Stimulated activated CD8-positive, alpha-beta memory T cell treated with anti-CD3 and anti-CD28 coated beads, Interleukin-4, amount 100 ng/mL, for 1 hour (primary cell): ENCODE measurements at places on chromosomes 5 and 9.

- DNase-seq: no peak
Measured at GRCh38 chr5:131005963-131006684, 158.9 kb downstream of the HINT1 start.

DNA sequence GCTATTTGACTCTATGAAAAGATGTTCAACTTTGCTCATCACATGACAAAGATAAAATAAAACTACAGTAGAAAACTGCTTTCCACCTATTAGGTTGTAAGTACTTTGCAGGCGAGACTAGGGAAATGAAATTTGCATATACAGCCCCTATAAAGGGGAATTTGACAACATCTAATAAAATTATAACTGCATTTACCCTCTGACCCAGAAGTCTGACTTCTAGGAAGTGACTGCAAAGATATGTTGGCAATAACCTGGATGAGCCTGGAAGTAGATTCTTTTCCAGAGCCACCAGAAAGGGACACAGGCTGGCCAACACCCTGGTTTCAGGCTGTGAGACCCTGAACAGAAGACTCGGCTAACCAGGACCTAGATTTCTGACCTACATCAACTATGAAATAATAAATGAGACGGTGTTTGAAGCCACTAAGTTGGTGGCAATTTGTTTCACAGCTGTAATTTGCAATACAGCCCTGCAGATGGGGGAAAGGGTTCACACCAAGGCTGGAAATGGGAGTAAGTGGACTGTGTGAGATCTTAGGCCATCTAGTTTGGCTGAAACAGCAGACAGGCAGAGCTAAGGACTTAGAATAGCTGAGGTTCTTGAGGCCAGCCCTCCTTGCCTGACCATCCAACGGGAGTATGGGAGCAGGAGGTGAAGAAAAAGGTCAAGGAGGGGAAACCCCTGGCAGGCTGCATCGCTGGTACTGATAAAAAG is 106.6 kb downstream of the SIL1 start:
- DNase-seq: no peak

- DNase-seq: no peak
Measured at GRCh38 chr5:150619359-150620230, 20.9 kb upstream of the SYNPO start.

GRCh38 chr9:137021979-137022661 is 5.9 kb downstream of the ABCA2 start:
- DNase-seq: peak; percentile 48

GRCh38 chr5:9112520-9113291 is 433.2 kb downstream of the SEMA5A start:
- no peak for DNase-seq

GRCh38 chr9:130292106-130292505 is 26.5 kb downstream of the HMCN2 start:
- DNase-seq: no peak

DNA sequence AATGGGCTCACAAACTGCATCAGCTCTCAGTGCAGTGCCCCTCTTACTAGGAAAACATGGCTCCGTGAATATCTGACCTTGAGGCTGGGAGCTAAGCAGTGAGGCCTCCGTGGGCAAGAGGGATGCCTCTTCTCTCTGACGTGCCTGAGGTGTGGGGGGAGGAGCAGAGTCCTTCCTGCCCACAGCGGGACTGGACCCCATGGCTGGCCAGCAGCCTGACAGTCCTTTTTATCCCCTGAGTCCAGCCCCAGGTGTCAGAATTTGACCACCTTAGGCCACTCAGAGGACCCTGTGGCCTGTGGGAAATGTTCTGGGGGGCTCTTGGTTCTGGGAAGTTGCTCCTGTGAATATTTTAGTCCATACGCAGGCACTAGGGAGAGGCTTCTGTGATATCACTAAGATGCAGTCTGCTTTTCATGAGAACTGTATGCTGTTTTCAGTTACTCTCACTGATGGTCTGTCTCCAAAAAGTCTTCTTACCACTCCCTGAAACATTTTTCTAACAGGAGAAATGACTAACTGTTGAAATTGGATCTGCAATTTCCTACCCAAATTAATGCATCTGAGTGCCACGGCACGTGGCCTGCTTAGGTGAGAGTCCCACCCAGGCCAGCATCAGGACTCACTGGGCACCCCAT is 23.4 kb downstream of the ANGPTL2 start:
- no peak for DNase-seq

DNA sequence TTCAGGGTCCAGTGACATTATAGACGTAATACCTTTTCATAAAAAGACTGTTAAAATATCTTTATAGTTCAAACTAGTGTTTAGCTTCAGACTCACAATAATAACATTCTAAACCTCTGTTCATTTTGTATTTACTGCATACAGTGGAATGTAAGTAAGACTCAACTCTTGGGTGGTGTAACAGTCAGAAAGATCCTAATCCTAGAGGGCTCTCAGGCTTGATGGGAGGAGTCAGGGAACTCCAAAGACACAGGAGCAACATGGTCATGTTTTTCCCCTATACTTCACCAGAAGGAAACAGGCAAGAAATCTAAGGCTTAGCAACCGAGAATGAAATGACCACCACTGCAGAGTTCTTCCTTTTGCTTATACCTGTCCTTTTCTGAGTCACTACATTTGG is 82.6 kb downstream of the MRPS27 start:
- no peak for DNase-seq

DNA sequence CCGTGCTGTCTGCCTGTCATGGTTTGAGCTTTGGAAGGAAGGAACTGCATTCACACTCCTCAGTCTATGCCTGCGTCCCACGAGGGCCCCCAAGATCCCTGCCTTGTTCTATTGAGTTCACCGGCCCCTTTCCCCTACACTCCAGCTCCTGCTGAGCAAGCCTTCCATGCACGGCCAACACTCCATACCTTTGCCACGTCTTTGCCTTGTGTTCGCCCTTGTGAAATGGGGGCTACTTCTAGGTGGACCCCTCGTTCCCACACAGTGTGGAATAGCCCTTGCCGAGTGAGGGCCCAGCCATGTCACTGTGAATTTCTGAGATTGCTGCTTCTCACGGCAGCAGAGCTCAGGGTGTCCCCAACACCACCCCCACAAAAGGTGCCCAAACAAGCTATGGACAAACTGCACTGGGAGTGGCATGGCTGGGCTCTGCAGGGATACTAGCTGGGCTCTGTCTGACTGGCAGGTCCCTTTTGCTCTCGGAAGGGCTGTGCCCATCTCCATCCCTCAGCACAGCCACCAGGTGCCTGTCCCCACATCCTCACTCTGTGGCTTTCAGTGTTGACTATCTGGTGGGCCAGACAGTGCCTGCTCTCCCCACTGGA is 67.9 kb upstream of the ADAMTS2 start:
- no peak for DNase-seq

- DNase-seq: no peak
Measured at GRCh38 chr9:99134893-99135341, 30.0 kb downstream of the TGFBR1 start.

GRCh38 chr5:16592255-16592654 is 24.5 kb downstream of the RETREG1 start:
- DNase-seq: no peak

DNA sequence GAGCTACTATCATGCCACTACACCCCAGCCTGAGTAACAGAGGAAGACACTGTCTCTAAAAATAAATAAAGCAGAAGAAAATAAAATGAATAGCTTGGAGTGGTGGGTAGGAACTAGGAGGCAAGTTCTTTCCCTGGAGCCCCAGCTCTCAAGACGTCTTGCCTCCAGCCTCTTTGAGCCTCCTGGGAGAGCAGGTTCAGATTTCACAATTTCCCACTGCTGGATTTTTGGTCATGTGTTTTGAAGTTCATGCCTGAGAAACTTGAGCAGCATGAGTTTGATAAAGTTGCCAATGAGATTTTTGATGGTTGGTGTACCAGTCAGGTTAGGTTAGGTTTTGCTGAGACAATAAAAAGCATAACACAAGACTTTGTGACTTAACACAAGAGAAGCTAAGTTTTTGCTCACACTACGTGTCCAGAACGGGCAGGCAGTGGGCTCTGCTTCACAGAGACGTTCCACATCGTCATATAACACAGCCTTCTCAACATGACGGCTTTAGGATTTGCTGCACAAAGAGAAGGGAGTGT is 4.1 kb upstream of the CCDC69 start:
- DNase-seq: no peak

GRCh38 chr9:38342096-38342495 is 50.4 kb upstream of the ALDH1B1 start:
- no peak for DNase-seq

DNA sequence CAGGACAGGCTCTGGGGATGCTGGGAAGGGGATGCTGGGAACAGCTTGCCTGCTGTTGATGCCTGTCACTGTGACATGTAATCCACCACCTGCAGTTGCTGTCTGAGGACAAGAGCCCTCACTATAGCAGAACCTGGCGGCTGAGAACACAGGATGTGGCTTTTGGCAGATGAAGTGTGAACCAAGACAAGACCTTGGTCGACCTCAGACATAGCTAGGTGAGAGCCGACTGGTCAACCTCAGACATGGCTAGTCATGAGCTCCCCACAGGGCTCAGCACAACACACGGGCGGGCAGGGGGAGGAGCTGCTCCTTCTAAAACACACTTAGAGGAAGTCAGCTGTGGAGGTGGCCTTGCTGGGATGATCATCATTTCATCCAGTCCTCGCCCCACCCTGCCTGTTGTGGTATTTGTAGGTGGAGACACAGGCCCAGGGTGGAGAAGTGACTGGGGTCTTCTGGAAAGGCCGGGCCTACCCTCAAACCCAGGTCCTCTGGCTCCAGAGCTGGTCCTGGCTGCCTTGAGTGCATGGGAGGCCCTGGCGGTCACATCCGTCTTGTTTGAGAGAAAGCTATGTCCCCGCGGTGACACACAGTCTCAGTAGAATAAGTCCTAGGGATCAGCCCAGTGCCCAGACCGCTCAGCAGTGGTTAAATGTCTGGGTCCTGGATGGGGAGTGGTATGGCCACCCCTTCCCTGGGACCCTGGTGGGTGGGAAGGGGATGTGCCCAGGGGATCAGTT is 6.1 kb downstream of the SUSD3 start:
- peak; percentile 64 for DNase-seq

GRCh38 chr5:123170816-123171215 is 81.8 kb downstream of the PRDM6 start:
- no peak for DNase-seq

DNA sequence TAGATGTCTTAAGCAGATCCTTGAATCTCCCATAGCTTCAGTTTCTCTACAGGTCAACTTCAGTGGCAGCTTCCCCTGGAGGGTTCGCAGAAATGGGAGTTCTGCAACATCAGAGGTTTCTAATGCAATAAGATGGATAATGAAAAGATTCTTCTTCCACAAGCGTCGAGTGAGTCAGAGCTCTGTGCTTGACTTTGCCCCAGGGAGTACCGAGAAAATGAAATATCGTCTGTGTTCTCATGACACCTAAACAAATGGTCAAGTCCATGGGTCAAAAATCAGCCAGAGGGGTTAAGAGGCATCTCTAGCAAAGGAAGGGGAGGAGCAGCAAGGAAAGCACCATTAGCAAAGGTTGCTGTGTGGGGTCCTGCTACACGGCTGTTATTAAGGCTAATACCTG is 3.2 kb upstream of the ADRA1B start:
- no peak for DNase-seq

- no peak for DNase-seq
Measured at GRCh38 chr5:85357309-85357708, 972.6 kb upstream of the EDIL3 start.

DNA sequence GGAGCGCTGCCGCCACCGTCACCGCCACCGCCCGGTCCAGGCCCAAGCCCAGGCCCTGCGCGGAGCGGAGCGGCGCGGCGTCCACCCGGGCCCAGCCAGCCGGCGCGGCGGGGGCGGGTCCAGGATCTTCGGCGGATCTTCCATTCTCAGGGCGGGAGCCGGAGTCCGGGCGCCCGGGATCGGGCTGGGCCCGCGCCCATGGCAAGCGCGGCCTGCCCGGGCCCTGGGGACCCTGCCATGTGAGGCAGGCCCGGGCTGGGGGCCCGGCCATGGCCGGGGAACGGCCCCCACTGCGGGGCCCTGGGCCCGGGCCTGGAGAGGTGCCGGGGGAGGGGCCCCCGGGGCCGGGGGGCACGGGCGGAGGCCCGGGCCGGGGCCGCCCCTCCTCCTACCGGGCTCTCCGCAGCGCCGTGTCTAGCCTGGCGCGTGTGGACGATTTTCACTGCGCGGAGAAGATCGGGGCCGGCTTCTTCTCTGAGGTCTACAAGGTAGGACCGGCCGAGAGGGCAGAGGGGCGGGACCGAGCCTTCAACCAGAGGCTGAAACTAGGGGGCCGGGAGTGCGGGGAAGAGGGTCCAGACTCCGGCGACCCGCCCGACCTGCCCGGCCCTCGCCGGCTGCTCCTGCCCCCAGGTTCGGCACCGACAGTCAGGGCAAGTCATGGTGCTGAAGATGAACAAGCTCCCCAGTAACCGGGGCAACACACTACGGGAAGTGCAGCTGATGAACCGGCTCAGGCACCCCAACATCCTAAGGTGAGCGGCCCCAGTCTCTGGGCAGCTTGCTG is 482 bp downstream of the TESK1 start:
- DNase-seq: no peak

DNA sequence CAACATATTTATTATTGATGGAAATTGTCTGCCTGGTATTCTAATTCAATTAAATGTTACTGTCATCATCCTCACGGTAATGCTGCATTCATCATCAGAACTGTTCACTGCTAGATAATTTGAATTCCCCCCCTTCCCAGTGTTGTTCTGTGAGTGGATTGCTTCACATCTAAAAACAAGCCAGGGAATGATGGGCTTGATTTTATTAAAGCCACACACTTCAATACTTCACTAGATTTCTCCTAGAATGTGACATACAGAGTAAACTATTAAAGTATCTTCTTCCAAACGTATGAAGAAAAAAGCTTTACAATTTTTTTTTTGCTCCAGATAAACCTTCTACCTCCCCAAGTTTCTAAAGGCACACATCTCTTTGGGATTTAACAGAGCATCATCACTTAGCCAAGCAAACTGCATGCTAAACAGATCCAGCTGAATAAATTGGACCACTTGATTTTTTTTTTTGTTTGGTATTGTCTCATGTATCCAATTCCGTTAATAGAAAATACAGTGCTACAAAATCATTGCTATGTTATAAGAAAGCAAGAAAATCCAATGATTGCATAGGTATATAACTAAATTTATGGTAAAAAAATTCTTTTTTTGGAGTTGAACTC is 692.4 kb downstream of the MTRR start:
- DNase-seq: no peak

DNA sequence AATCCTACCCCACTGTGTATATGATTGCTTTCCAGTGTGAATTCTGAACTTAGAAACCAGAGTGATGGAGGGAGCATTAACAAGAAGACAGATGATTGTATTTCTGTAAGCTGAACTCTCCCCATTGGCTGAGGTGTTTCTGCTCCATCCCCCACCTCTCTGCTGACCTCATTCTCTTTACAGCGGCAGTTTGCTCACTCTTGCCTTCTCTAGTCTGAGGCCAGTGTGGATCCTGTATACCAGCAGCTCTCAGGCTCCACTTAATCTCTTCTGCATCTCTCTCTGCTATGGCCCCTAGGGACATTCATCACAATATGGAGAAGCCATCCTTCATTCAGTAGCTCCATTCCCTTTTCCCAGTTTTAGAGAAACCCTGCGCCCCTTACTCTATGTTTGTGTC is 358.8 kb downstream of the MAN2A1 start:
- no peak for DNase-seq

DNA sequence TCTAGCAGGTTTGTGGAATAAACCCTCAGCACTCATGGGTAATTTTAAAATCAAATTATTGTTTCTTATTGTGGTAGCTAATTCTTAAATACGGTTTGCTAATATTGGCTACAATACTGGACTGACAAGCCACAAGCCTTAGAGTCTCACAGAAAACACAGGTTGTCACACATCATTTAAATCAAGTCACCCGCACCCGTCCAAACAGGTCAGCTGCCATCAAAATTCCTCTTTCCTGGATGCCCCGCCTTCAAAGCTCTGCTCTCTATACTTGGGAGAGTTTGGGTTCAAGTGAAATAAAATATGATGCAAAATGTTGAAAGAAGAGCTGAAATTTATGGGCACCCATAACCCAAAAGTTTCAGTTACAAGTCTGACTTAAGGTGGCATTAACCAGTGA is 12.3 kb upstream of the SUSD1 start:
- no peak for DNase-seq
